ENCODE measurements at places on chromosomes 1 and 21. TPM values are rescaled to one million over a fixed set of nuclear protein-coding genes. Genes with fewer than 3 reads are reported as not detected.

The CHI3L2 gene
- total RNA-seq = not detected

The MYOM3 gene
- 5.8 TPM for total RNA-seq

The CYP4X1 gene
- total RNA-seq = not detected

The LORICRIN gene
- total RNA-seq = not detected

Data from A549 treated with RU486 at 1 μM for 4 hours (cell line).